ENCODE measurements at places on chromosomes 4 and X.

- DNase-seq, result no peak
These were observed 74.6 kb upstream of the STOX2 start for GRCh38 chr4:183830438-183830985.

- DNase-seq, result no peak
These were observed 970.2 kb upstream of the AGA start for GRCh38 chr4:178412455-178412854.

- no peak for DNase-seq
These were observed 113.9 kb downstream of the DRD5 start for GRCh38 chr4:9895333-9895705.

DNA sequence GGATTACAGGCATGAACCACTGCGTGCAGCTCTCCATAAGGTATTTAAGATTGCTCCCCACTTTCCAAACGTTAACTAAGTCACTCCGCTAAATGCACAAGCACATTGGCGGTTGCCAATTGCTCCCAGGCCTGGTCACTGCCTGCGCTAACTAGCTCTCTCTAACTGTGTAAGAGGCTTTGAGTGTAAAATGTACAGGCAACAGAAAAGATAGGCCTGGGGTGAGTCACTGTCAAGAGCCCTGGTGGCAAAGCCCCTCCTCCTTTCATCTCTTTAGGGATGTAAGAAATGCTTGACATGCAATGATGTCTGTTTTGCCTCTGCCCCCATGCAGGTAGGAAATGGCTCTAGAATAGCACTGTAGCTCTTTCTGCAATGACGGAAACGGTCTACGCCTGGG is 329.7 kb upstream of the GATB start:
- DNase-seq, result no peak

- DNase-seq, result no peak
These were observed 24.7 kb downstream of the APBB2 start for GRCh38 chr4:41189666-41190065.

DNA sequence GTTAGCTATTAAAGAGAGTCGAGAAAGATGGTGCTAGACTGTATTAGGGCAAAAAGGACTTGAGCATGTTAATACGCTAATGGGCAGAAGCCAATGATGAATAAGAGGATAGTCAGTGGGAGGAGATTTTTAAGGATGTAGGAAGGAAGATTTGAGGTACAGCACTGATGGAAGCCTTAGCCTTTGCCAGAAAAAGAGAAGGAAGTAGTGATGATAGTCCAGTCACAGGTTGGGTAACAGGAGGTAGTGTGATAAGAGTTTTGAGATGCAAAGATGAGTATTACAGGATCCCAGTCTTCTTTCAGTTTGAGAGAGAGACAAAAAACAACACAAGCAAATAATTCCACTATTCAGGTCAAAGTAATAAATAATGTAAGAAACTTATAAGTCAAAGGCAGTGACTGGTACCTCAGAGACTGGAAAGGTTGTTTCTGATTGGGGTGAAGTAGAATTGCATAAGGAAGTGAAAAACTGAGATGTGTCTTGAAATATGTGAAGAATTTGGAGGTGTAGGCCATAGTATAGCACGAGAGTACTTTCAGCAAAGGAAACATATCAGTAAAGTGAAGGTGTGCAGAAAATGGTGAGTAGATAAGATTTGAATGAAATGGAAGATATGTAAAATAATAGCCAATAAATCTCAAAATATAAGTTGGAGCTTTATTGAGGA is 22.1 kb upstream of the NDNF start:
- DNase-seq, result no peak

- DNase-seq, result no peak
These were observed 253.4 kb downstream of the MAPK10 start for GRCh38 chr4:86106475-86106874.

GRCh38 chr4:4406455-4407298 is 19.8 kb downstream of the NSG1 start:
- no peak for DNase-seq

DNA sequence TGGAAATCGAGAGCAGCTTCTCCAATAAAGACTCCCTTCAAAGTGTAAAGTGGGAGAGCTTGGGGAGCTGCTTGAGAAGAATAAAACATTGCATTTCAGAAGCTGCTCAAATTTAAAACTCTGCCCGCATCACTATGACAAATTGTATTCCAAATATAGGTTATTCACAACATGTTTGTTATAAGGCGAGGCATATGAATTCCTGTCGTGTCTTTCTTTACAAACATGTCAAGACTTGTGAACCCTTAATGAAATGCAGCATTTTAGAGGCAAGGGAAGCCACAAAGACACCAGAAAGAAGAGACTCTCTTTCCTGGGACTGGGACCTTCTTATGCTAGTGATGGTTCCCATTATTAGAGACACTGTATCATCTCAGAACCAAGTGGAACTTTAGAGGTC is 311.2 kb downstream of the DHX15 start:
- DNase-seq, result no peak

Data from amygdala (tissue), 56 donors.